ENCODE measurements at places on chromosomes 1 and 21.

- DNase-seq, result no peak
These were observed 56.7 kb downstream of the HUNK start for GRCh38 chr21:31929548-31929947.

GRCh38 chr1:30774550-30775432, 17.2 kb upstream of the LAPTM5 start:
- no peak for DNase-seq

DNA sequence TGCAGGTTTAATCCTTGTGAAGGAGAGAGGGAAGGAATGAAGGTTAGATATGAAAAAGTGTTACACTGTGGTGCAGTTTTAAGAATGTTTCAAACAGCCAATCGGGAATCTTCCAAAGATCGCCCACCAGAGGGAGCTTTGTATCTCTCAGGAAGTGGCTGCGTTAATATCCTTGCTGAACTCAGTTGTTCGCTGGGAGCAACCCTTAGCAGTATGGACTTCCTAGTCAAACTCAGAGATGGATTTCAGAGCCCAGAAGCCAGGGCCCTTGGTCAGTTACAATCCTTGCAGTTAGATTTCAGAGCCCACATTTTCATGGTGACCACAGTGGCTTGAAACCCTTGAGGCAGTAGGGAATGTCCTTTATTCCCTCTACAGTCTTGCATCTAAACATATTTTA, 136.2 kb downstream of the NTNG1 start:
- no peak for DNase-seq

DNA sequence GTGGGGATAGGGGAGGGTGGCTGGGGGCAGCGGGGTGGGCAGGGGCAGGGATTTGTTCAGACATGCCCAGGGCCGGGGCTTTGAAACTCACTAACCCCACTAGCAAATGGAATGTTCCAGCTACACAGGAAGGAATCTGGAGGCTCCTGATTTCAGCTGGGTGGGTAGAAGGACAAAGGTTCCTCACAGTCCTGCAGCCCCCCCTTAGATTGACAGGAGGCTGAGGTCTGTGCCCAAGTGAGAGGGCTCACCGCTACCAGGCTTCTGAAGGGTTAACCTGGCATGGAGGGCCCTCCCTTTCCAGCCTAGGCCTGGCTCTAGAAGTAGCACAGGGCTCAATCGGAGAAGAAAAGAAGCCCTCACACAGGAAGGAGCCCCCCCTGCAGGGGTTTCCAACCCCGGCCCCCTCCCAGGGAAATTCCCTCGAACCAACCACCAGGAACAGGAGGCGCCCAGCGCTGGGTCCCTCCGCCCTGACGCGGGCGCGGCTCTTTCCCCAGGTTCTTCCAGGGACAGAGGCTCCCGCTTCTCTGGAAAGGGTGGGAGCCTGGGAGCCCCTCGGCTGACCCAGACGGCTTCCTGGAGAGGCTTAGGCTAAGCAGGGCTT, 3.3 kb downstream of the EPHA2 start:
- no peak for DNase-seq

DNA sequence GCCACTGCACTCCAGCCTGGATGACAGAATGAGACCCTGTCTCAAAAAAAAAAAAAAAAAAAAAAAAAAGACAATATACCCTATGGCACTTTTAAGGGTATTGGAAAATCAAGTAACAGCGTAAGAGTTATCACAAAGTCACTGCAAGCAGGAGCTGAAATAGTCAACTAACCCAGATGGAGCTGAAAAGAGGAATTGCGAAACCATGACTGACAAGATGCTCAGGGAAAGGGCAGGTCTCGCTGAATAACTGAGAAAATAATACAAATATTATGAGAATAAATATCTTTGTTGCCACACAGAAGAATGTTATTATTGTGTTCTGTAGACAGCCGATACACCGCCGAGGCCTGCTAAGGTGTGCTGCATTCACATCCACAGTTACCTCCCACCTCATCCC, 17.8 kb downstream of the HLCS start:
- DNase-seq, result no peak

- DNase-seq, result no peak
These were observed 19.4 kb downstream of the CLIC6 start for GRCh38 chr21:34688145-34688544.

- no peak for DNase-seq
These were observed 10.2 kb upstream of the CHI3L2 start for GRCh38 chr1:111217183-111217910.

GRCh38 chr1:160658814-160659193, 12.0 kb upstream of the SLAMF1 start:
- DNase-seq, result no peak

DNA sequence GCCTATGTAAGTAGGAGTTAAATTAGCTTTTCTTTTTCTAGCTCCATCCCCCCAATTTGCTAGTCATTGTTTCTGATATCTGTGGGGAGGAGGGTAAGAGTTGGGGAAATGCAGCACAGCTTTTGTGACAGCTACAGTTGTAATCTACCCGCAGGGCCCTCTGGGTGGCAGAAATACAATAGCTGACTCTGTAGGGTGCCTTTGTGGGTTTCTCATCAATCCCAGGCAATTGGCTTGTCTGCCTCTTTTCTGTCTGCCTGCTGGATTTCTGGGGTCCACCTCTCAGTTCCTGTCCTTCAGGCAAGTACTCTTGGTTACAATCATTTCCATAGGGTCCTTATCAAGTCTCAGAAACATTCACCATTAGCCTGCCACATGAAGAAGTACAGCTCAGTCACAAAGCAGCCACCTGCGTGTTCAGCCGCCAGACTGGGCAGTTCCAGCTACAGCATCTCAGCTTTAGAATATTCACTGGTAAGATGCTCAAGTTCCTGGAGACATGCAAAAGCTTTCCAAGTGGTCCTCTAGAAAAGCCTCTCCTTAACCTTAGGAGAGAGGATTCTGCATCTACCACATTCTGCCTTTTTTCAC, 19.2 kb upstream of the SLC44A5 start:
- no peak for DNase-seq

Data from HS-5 (cell line).